ENCODE measurements at places on chromosomes 2 and 18.

GRCh38 chr2:101560780-101561315 lies 85.9 kb upstream of the RFX8 start:
- DNase-seq = no peak

- DNase-seq = no peak
Observed at GRCh38 chr2:233996000-233996399, 54.5 kb upstream of the SPP2 start.

- DNase-seq = no peak
Observed at GRCh38 chr2:26853751-26854150, 5.8 kb downstream of the DPYSL5 start.

DNA sequence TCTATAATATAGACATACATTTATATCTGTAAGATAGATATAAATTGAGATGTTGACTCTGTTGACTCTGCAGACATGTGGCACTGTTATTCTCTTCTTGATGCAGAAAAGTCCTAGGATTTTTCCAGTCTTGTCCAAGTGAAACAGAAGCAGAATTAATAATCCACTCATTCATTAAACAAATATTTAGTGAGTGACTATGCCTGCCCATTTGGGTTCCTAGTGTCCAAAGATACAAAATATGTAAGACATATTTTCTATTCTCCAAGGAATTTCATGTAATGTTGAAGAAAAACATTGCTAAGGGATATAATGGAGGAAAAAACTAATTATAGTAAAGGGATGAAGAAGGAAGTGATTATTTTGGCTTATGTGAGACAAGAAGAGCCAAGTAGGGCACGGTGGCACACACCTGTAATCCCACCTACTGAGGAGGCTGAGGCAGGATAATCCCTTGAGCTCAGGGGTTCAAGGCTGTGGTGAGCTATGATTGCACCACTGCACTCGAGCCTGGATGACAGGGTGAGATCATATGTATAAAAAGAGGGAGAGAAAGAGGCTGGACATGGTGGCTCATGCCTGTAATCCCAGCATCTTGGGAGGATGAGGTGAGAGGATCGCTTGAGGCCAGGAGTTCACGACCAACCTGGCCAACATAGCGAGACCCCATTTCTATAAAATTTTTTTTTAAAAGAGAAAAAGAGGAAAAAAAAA lies 19.9 kb upstream of the PLEKHH2 start:
- DNase-seq = no peak

DNA sequence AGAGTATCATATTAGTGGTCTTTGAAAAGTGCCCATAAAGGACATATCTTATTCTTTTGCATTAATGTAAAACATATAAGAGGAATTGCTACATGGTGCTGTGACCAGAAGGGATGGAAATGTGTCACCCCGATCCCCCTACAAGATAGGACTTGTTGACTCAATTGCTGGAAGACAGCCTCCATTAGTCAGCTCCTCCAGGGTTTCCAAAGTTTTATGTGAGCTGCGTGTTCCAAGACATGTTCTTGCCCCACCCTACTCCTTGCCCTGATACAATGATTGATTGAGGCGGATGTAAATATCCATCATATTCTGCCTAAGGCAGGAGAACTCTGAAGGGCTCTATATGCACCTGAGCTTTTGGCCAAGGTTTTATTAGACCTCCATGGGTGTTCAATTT lies 541.0 kb upstream of the ZEB2 start:
- DNase-seq = no peak

DNA sequence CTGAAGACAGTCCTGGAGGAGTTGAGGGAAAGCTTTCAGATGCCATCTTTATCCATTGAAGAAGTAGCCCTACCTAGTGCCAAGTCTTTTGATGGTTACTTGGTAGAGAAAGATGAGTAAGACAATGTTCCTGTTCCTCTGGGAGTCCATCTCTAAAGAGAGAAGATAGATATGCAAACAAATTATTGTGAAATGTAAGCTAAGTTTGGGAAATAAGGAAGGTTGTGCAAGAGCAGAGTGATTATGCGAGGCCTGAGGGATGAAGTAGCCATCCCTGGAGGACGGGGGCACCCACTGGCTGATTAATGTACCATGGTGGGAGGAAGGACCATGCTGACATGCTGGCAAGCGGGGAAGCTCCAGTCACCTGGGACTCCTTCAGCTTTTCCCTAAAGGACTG lies 994 bp upstream of the DTNA start:
- peak; percentile 92 for DNase-seq
